ENCODE measurements at places on chromosomes 1 and 21.

GRCh38 chr1:84830136-84830535 is 62.9 kb downstream of the LPAR3 start:
- DNase-seq, result no peak

DNA sequence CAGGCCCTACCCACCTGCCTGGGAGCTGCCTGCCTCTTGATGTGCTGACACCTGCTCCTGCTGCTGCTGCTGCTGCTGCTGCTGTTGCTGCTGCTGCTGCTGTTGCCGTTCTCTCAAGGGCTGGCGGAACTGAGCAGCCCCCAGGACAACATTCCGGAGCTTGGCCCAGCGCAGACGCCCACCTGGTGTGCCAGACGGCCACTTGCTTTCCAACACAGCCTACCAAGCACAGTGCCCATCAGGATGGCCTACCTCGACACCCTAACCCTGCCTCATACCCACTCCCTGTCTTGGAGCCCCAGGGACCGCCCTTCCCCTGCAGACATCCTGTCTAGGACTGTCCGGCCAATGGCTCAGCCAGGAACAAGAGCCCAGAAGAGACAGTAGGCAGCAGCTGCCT is 11.8 kb downstream of the DENND4B start:
- DNase-seq, result no peak

DNA sequence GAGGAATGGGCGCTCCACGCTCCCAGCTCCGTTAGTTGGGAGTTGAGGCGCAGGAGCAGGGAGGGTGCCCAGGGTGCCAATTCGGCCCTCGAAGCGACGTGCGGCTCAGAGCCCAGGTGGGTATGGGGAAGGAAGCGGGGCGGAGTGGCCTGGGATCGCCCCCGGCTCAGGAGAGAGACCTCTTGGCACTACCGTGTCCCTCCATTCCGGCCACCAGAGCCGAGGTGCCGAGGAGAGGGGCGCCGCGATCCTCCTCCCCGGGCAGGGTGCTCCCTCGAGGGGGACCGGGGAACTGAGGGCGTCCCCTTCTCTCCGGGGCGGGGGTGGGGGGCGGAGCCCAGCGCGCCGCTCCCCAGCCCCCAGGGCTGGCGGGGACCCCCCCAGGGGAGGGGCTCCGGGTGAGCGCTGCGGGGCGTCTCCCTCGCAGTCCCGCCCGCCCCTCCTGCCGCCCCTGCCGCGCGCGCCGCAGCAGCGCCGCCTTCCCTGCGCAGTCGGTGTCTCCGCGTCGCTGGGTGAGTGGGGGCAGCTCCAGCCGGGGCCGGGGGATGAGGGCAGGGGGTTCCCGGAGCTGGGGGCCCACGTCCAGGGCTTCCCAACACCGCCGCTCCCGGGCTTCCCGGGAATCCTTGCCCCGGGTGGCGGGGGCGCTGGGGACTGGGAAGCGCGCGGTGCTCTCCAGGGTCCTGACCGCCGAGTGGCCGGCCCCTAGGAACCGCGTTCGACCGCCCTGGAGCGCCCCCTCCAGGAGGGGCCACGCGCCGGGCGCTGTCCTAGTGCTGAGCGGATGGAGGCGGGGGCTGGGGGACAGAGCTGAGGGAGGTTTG is at the start of gene HPCA:
HPCA (plus strand) TSS at position 488 of the 824 bp plus-strand sequence. CDS start 2,408 bp downstream, outside the sequence.
- no peak for DNase-seq

GRCh38 chr1:32818804-32819541 is 1.5 kb downstream of the S100PBP start:
- DNase-seq, result no peak

- no peak for DNase-seq
Measured at GRCh38 chr1:10940451-10940804, 72.0 kb upstream of the TARDBP start.

DNA sequence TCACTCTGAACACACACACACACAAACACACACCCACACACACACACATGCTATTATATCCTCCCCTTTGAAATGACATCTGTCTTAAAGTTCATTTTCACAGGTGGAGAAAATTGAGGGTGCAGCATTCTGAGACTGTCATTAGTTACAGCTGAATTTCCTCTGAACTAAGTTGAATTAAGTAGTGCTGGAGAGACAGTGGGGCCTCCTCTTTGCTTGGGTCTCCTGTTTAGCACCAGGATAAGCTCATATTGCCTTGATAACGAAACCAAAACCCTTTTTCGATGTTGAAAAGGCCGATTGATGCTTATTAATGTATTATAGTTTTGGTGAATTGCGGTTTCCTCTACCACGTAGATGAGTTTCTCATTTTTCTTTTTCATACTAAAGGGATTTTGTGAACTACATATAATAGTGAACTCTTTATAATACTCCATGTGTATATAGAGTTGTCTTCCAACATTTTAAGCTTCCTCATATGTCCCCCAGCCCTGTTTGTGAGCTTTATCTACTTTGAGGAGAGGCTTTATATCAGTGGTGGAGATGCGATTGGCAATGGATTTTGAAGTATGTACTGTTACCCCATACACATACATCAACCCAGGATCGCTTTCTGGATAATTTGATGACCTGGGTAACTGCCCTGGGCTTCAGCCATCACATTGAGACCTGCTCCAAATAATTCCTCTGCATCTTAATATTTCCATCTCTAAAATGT is 17.4 kb downstream of the DYNLT5 start:
- DNase-seq, result no peak
